ENCODE measurements at places on chromosomes 12 and 14. TPM values are rescaled to one million over a fixed set of nuclear protein-coding genes. Genes with fewer than 3 reads are reported as not detected.

CLEC6A gene
- not detected for total RNA-seq

MMP19 gene
- not detected for total RNA-seq

TAS2R42 gene
- not detected for total RNA-seq

FLRT2 gene
- total RNA-seq: not detected

ANKRD33 gene
- not detected for total RNA-seq

PGAM5 gene
- 69.6 TPM for total RNA-seq

WASHC3 gene
- 30.7 TPM for total RNA-seq

GSC gene
- total RNA-seq: not detected

APOF gene
- total RNA-seq: not detected

MANSC4 gene
- not detected for total RNA-seq
